ENCODE measurements at places on chromosomes 5 and 9.

DNA sequence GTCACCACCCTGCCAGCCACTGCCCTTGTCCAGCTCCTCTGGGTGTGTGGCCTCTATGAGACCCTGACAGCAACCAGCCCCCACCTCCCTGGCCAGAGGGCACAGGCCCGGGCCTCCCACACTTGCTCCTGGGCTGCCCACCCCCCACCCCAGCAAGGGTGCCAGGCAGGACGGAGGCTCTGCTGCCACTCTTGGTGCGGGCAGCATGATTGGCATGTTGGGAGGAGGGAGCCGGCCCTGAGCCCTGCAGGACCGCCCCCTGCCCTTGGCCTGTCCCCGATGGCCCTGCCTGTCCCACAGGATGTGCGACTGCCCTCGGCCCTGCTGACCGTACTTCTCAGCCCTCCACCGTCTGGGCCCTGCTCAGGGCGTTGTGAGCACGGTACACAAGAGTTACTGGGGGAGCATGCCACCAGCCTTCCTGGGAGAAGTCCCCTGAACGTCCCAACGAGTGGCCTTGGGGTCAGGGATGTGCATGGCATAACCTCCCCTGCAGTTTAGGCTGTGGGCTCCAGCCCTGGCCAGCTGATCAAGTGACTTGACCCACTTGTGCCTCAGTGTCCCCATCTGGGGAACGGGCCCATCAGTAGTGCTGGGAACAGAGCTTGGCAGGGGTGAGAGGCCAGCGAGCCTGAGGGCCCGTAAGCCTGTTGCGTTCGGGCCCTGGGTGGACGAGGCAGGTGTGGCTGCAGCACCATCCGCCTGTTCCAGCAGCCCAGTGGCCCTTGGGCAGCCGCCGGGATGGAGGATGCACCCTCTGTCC is 16.0 kb downstream of the GPSM1 start:
- no peak for DNase-seq

DNA sequence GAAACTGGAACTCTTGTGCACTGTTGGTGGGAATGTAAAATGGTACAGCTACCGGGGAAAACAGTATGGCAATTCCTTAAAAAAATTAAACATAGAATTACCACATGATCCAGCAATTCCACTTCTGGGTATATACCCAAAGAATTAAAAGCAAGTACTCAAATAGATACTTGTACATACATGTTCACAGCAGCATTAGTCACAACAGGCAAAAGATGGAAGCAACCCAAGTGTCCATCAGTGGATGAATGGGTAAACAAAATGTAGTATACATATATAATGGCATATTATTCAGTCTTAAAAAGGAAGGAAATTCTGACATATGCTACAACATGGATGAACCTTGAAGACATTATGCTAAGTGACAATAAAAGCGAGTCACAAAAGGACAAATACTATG is 7.4 kb upstream of the SLC22A5 start:
- no peak for DNase-seq

DNA sequence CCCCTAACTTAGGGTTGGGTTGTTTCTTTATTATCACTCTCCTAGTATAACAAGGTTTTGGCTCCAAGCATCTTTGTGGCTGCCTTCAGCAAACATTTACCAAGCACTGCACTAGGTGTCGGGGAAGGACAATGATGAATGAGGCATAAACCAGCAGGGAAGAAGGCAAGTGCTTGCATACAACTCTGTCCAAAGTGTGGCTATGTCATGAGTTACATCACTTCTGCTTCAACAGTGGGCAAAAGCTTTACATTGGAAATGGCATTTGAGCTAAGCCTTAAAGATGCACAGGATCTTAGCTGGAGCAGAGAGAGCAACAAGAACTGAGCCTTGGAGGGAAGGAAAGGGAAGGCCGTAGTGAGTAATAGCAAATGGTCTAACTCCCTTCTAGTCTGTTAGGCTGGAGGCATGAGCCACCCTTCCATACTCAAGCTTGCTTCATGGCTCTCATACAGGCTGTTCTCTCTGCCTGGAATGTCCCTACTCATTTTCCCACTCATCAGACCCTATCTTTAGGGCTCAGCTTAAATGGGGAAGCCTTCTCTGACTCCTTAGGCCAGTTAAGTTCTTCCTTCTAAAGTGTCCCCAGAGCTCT is 121.8 kb downstream of the SEMA6A start:
- DNase-seq = no peak

GRCh38 chr5:147432323-147432722 is 77.5 kb downstream of the DPYSL3 start:
- no peak for DNase-seq

DNA sequence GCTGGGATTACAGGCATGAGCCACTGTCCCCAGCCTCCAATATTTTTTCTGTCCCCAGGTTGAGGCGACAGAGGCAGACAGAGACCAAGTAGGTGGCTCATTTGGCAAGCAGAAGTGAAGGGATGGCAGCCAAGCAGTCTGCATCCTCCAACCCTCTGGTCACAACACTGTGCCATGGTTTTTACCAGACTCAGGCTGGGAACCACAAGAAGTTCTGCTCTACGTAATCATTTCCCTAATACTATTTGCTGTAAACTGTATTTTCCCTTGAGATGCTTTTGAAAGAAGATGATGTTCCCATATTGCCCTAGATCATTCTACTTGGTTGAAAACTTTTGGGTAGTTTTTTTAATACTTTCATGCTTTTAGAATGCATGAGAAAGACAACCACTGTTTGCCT is 40.5 kb downstream of the PTTG1 start:
- DNase-seq = no peak

- no peak for DNase-seq
Measured at GRCh38 chr5:124087752-124088151, 575.8 kb downstream of the CSNK1G3 start.

DNA sequence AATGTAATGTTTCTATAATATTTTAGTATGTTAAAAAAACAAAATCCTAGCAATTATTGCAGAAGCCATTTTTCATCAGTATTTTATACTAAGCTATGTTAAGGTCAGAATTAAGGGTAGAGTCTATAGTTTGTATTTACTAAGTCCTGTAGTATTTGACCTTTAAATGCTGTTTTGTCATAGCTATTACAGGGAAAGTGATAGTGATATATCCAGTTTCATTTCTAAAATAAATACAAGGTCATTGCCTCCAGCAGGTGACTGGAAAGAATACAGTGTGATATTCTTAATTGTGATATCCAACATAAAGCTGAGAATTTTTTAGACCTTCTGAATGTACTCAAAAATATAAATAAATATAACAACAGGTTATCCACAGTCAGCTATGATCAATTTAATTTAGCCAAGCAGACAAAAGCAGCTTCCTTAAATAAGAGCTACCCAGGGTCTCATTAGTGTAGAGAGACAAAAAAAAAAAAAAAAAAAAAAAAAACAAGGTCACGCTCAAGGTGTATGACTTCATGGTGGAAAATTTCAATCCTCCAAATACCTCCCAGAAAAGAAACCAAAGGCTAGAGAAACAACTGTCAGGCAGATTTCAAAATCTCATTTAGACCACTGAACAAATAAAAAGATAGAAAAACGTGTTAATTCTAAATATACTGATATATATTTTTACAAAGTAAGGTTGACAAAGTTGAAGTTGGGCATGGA is 278.7 kb downstream of the HCN1 start:
- DNase-seq = no peak

GRCh38 chr5:172745838-172746237 is 25.2 kb downstream of the DUSP1 start:
- DNase-seq = no peak

DNA sequence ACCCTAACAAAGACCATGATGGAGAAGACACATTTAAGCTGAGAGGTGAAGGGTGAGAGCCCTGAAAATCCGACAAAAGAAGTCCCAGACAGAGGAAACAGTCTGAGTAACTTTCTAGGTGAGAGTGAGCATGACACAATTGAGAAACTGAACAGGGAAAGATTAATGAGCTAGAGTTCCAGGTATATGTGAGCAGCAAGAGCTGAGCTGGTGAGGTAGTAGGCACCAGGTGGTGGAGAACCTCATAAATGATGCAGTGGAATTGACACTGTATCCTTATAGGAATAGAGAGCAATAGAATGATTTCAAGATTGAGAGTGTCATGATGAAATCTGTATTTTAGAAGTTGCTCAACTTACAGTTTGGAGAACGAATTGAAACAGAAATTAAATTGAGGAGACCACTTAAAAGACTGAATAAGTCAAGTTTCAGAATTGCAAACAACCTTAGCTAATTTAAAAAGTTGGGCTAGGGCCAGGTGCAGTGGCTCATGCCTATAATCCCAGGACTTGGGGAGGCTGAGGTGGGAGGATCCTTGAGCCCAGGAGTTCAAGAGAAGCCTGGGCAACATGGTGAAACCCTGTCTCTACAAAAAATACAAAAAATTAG is 89.8 kb downstream of the NREP start:
- no peak for DNase-seq

DNA sequence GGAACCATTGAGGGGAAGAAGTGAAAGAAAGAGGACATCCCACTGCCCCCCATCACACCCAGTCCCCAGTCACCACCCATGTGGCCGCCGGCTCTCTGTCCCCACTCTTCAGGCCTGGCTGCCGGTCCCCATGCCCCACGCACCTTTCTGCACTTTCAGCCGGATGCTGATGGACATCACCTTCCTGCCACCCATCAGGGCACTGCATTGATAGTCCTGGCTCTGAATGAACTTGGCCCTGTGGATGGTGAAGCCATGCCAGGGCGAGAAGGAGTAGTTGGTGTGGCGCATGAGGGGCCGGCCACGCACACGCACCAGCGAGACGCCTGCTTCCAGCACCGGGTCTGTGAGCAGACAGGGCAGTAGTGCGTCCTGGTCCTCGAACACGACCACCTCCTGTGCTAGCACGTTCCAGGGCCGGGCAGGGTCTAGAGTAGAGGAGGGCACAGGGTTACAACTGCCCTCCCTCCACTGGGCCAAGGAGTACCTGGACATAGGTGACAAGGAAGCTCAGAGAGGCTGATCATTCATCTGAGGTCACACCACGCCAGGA is 6.4 kb downstream of the CSF1R start:
- no peak for DNase-seq

GRCh38 chr9:14563902-14564624 is 129.2 kb downstream of the ZDHHC21 start:
- DNase-seq = no peak

DNA sequence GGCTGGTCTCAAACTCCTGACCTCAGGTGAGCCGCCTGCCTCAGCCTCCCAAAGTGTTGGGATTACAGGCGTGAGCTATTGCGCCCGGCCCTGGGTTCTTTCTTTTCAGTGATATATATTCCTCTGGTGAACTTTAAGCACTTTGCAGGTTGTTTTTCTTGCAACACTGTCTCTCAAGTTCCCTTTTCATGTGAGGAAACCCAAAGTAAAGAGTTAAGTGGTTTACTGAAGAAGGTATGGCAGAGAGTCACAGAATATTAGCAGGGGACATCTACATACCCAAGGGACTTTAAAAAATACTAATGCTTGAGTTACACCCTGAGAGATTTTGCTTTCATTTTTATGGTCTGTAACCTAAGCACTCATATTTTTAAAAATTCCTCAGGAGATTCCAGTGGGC is 6.7 kb upstream of the GAPT start:
- no peak for DNase-seq

DNA sequence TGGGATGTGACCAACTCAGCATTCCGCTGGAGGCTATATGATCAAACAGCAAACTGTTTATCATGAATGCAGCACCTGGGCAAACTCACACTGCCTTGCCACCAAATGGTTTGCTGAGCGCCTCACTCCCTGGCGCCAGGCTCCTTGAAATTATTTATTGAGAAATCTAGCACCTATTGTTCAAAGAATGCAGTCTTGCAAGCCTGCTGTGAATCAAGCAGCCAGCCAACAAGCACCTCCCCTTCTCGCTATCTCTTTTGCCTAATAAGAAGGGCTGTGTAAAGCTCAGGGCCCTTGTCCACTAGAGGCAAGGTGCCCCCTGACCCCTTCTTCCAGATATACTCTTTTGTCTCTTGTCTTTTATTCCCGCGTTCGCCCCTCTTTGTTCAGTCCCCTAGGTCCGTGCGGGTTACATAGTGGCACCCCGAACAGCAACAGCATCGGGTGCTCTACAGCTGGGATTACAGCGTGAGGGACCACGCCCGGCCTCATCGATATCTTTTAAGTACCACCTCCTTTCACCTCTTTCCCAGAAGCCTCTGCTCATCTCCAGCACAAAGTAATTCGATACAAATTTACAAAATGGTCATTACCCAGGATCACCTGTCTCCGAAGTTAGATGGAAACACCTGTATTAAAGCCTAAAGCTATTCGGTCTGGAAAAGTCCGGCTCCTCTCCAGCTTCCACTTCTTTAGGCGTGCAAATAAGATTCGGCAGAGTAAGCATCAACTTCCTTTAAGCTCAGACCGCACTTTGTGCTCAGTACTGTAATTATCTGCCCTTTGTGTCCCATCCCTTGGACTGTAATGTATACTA is 896 bp downstream of the RIGI start:
- no peak for DNase-seq

GRCh38 chr9:4640027-4640426 is 22.1 kb upstream of the PLPP6 start:
- DNase-seq = no peak

GRCh38 chr9:110555551-110556331 is 23.8 kb downstream of the SVEP1 start:
- DNase-seq = peak; percentile 75

DNA sequence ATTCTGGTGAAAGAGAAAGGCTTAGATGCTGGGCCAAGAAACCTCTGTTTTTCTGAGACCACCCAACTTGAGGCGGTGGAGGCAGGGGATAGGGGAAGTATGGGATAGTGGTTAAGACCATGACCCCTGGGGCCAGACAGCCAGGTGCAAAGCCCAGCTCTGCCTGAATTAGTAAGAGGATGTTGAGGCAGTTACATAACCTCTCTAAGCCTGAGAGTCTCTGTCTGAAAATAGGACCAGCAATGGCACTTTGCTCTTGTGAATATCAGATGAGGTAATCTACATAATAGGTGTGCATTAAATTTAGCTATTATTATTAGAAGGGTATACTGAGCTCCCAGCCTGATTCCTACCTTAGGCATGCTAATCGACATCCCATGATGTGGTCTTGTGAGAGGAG is 68.2 kb downstream of the DOCK2 start:
- DNase-seq = no peak

- no peak for DNase-seq
Measured at GRCh38 chr5:125142458-125142857, 396.0 kb upstream of the ZNF608 start.

DNA sequence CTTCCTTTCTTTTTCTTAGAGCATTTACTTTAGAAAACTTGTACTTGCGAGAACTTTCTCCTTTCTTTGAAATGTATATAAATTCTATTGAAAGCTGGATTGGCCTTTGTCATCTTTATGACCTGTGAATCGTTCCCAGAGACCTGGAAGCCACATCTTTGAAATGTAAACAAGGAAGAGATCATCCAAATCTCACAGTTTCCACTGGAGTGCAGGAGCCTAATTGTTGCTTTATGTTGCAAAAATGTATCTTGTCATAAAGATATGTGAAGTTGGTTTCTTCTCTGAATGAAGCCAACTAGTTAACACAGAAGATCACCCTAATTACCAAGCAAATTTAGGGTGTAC is 1101.8 kb downstream of the TAF11L14 start:
- no peak for DNase-seq
